ENCODE measurements at places on chromosomes 12 and 14.
A peak's percentile ranks its signal among the peaks of the same experiment; 100 is the strongest.

DNA sequence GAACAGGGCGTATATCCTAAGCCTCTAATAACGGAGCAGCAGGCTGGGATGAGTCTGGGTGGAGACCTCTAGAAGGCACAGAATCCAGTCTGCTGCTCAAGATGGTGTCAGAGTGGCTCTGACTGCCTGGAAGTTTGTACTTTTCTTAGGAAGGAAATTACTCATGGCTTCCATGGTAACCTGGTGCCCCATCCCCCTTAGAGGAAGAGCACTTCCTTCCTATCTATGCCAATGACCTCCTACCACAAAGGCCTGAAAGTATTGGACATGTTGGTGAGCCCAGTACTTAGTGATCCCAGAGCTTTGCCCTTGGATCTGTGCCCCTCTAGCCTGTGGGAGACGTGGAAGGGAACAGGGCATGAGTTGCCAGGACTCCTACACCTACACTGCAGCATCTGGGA, 1.5 kb downstream of the BATF start:
- DNase-seq: no peak

DNA sequence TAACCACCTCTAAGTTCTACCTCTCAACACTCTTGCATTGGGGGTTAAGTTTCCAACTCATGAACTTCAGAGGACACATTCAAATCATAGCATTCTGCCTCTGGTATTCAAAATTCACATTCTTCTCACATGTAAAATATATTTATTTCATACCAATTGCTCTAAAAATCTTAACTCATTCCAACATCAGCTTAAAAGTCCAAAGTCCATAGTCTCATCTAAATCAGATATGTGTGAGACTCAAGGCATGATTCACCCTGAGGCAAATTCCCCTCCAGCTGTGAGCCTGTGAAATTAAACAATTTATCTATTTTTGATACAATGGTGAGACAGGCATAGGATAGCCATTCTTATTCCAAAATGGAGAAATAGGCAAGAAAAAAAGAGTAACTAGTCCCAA, 214.0 kb downstream of the RGS6 start:
- DNase-seq: no peak

GRCh38 chr12:131038961-131039950, 85.5 kb downstream of the ADGRD1 start:
- DNase-seq: no peak

DNA sequence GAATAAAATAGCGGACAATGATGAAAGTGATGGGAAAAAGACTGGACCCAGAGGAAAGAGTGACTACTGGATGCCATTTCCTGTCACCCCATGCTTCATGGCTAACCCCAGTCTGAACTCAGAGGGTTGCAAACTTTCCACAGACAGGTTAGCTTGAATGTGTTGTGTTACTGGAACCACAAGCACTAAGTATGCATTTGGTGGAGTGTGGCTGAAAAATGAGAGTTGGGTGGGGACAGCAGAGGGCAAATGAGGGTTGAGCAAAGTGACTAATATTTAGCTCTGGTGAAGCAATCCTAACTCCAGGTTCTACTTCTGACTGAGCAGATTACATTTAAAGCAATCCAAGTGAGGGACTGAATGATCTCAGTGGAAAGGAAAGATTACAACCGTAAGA, 1.6 kb downstream of the SLC16A7 start:
- DNase-seq: no peak

GRCh38 chr12:76546889-76547288, 12.7 kb downstream of the OSBPL8 start:
- DNase-seq: peak; percentile 90

DNA sequence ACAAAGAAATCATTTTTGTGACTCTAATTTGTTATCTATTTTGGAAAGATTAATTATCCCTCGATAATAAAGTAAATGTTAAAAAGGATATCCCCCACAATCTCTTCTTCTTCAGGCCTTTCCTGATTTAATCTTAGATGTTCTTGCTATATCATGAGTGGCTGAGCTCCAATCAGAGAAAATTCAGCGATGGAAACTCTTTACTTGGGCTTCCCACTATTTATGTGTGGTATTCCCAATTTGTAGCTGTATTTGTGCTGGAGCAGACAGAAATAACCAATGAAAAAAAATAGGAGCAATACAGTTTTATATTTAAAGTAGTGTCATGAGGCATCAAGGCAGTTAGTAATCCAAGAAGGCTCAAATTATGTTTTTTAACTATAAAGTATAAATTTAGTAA, 539.1 kb downstream of the PRKD1 start:
- DNase-seq: no peak

GRCh38 chr12:109868182-109869051, 11.9 kb downstream of the GLTP start:
- DNase-seq: no peak

DNA sequence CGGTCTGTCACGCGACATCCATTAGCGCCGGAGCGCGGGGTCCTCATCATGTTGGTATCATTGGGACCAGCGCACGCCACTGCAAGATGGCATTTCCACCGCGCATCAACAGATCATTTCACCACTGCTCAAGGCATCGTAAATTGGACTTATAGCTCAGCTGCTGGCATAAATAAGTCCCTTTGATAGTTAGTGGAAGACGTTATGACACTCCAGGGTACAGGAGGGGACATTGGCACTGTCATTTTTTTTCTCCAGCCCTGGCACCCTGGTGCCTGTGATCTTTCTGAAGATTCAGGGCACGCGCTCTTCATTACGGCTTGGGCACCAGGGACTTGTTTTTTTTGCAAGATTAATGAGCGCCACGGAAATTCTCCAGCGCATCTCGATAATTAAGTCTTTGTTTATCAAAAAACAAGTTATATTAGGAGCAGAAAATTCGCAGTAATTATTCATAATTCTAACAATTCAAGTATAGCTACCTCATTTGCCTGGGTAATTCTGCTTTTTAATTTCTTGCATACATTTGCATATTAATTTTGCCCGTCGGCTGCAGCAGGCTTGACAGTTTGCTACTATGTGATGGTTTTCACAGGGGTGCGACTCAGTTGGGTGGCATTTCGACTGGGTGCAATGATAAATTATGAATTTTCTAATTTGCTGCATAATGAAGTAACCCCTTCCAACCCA, 167.7 kb downstream of the VRK1 start:
- DNase-seq: no peak

DNA sequence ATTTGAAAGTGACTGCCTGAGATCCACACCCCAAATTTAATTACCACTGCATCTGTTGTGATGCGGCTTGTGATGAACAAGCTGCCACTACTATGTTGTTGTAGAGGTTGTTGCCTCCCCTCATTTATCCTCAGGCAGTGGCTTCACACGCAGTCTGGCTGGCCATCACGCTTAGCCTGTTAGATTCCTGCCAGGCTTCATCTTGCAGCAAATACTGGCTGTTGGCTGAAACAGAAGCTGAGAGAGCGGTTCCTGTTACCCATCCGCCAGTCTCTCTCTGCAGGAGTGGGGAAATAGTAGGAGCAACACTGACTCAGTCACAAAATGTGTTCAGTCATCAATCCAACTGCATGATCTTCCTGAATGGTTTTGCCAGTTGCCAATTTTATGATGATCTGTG, 934.4 kb downstream of the FLRT2 start:
- DNase-seq: no peak

DNA sequence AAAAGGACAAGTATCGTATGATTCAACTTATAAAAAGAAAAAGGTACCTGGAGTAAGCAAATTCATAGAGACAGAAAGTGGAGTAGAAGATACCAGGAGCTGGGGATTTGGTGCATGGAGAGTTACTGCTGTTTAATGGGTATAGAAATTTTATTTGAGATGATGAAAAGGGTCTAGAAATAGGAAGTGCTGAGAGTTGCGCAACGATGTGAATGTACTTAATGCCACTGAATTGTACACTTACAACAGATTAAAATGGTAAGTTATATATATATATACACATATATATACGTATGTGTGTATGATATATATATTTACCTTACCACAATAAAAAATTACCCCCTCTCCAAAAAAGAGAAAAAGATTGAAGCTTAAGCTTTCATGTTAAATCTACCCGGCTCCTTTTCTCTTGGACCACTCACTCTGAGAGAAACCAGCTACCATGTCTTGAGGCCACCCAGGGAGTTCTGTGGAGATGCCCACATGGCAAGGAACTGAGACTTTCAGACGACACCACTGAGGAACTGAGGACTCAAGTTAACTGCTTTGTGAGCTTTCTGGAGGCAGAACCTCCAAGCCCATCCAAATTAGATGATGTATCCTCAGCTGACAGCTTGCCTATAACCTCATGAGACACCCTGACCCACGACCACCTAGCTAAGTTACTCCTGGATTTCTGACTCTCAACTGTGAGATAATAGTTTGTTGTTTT, 130.0 kb upstream of the BTG1 start:
- no peak for DNase-seq

- DNase-seq: no peak
Measured at GRCh38 chr12:8709124-8709830, 11.5 kb downstream of the RIMKLB start.

- DNase-seq: no peak
Measured at GRCh38 chr12:104863296-104863948, 94.7 kb downstream of the SLC41A2 start.

GRCh38 chr14:75379246-75379929, 48.4 kb upstream of the JDP2 start:
- no peak for DNase-seq

- DNase-seq: no peak
Measured at GRCh38 chr12:112314981-112315380, 67.2 kb downstream of the HECTD4 start.

DNA sequence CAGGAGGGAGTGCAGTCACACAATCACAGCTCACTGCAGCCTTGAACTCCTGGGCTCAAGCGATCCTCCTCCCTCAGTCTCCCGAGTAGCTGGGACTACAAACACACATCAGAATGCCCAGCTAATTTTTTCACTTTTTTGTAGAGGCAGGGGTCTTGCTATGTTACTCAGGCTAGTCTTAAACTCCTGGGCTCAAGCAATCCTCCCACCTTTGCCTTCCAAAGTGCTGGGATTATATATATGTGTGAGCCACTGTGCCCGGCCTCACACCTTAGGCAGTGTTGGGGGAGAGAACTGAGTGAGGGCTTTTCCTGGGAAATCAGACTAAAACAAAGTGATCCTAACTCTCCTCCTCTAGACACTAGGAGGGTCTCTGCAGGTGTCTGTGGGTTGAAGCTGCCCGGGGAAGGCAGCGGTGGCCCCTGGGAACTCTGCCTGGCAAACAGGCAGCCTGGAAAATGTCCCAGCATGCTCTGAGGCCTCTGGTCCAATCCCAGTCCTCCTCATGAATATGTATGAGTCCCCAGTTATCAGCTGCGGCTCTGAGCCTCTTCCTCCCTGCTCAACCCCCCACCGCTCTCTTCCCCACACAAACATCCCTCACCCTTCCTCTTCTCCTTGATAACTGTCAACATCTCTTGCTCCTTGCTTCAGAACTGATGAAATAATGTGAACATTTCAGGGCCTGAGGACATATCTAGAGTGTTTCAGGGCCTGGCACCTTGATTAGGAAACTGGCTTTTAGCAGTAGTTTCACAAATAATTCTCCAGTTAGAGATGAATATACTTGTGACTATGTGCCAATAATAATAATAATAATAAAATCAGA, 7.9 kb upstream of the NAA25 start:
- DNase-seq: peak; percentile 75

DNA sequence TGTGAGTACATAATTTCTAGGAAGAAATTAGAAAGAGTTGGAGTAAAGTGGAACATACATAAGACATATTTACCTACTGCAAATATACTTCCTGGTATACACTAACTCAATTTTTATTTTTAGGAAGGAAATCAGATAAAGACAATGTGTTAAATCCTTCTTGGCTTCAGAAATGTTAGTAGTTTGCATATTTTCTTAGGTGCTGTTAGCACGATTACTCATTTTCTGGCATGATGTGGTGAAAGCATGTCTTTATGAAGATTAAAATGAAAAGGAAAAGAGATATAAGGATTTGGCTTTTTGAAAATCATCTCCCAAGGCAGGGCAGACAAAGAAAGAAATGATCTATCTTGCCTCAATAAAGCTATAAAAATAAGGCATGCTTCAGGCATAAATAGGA, 287.6 kb upstream of the E2F7 start:
- DNase-seq: no peak

GRCh38 chr12:54956818-54957641, 27.5 kb downstream of the TESPA1 start:
- no peak for DNase-seq

DNA sequence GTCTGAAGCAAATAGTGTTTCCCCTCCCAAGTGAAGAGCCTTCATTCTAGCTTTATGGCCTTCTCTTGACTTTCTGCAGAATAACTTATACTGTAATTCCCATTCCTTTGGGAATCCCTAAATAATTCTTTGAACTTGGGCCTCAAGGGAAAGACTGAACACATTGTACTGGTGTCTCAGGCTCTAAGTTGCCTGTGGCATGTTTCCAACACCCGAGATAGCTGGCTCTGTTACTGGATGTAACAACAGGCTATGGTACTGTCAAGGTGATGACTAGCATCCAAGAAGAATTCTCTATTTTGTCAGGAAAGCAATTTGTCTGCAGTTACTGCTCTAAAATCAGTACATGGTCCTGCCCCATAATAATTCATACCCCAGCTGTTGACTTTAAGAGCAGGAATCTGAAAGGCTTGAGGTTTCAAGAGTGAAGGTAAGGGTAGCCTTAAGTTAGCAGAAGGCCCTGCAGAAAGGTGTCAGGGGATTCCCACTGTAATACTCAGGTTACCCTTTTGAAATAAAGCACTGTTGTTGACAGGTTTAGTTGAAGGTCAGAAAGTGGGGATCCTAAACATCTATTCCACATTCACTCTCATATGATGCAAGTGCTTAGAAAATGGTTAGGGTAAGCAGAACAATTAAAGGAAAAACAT, 5.2 kb downstream of the GPX2 start:
- DNase-seq: no peak

- DNase-seq: no peak
Measured at GRCh38 chr12:26805401-26805971, 27.5 kb downstream of the ITPR2 start.

- no peak for DNase-seq
Measured at GRCh38 chr14:66074537-66074936, 411.6 kb upstream of the CCDC196 start.

- DNase-seq: no peak
Measured at GRCh38 chr12:31278424-31278823, 47.5 kb downstream of the SINHCAF start.

- peak; percentile 43 for DNase-seq
Measured at GRCh38 chr12:120412421-120412820, 25.5 kb upstream of the COX6A1 start.

DNA sequence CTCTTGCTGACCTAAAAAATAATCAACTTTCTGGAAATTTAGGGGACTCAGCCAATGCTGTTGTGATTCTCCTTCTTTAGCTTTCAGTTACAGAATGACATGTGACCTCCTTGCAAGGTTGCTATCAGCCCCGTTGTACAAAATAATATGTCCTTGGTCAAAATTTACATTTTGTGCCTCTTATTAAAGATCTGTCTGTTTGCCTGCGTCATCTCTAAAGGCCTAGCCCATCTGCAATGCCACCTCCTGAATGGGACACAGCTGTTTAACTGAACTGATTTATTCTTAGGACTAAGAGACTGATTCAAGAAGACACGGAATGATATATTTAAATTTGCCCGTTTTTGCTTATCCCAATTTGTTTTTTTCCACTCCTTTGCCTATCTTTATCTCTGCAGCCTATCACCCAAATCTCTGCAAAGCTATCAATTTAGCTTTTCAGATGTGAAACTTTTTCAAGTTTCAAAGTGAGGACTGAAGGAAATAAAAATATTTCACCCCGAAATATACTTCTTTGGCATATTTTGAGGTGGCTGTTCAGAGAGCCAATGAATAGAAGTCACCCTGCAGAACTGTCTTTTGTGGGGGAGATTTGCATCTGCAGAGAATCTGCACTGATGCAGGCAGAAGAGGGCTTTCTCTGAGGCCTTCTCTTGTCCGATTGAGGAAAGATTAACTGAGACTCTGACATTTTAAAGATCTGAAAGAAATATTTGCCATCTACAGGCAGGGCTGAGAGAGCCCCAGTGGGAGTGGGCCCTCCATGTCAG, 126.0 kb downstream of the VEZT start:
- DNase-seq: no peak

All from HAP-1 (cell line).